Fibroblast of lung (primary cell): ENCODE measurements at places on chromosomes 11 and 22. TPM values are rescaled to one million over a fixed set of nuclear protein-coding genes. Genes with fewer than 3 reads are reported as not detected.

- no peak for DNase-seq
Observed at GRCh38 chr22:28379075-28379779, 300.4 kb downstream of the TTC28 start.

- DNase-seq = no peak
Observed at GRCh38 chr11:104908186-104908531, 9.9 kb upstream of the CASP12 start.

DNA sequence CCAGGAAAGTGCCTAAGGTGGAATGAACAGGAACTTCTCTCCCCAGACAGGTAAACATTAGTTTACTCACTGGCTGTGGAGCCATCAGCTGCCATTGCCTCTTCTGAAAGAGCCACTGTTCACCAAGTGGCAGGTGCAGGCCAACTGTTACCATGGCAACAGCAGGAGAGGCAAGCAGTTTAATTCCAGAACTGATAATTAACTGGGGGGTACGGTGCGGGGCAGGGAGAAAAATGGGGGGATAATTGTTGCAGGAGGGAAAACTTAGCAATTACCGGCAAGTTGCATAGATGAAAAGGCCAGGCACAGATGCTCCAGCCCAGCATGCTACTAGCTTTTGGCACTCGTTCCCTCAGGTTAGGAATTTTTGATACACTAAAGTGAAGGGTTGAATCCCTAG lies 85.1 kb downstream of the TRIM44 start:
- DNase-seq = no peak

Gene JHY
- total RNA-seq = 2.1 and 3.5 TPM in 2 replicates

Gene DDTL
- total RNA-seq = 2.1 and 4.1 TPM in 2 replicates

GRCh38 chr11:64804346-64805210 lies 1.6 kb upstream of the MAP4K2 start:
- no peak for DNase-seq

GRCh38 chr11:114987186-114987760 lies 308.9 kb downstream of the NXPE2 start:
- no peak for DNase-seq

Gene MRGPRF
- total RNA-seq = 63.9 and 84.2 TPM in 2 replicates

GRCh38 chr11:122633219-122633829 lies 22.2 kb upstream of the UBASH3B start:
- peak; percentile 77 for DNase-seq

DNA sequence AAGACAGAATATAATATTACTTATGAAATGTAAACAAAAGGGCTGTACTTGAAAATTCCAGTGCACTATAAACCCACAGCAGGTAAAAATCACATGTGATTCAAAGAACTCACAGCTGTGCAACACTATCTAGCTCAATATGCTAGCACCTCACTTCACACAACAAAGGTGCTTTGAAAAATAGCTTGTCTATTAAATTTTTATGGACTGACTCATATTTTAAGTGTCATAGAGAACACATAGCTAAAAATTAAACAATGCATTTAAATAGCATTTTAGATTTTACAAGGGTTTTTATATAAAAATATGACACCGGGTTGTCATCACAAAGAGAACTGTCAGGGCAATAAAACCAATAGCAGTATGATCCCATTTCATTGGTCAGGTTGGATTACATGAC lies 1390.5 kb upstream of the TENM4 start:
- no peak for DNase-seq

DNA sequence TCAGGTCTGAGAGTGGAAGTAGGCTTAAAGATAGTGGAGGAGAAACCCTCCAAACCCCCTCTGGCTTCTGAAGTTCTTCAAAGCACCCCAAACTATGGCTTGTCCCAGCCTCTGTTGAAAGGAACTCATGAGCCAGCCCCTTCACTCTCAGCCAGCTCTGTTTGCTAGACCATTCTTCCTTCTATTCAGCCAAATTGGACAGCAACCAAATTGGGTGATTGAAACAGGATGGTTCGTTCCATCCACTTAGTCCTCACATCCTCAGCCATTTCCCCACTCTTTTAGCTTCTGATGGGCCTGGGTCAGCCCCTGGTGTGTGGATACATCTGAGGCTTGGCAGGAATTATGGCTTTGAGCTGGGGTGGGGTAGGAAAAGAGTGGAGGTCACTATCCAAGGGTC lies 4.5 kb downstream of the HTR3A start:
- DNase-seq = no peak

DNA sequence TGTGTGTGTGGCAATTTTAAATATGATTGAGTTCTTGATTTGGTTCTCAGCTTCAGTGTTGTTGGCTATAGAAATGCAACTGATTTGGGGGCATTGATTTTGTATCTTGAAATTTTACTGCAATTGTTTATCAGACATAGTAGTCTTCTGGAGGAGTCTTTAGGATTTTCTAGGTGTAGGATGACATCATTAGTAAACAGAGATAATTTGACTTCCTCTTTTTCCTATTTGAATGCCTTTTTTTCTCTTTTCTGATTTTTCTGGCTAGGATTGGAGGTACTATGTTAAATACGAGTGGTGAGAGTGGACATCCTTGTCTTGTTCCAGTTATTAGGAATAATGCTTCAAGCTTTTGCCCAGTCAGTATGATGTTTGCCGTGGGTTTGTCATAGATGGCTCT lies 124.9 kb downstream of the MSANTD4 start:
- DNase-seq = no peak

Gene KCTD14
- total RNA-seq = 0.33 and 0.77 TPM in 2 replicates

DNA sequence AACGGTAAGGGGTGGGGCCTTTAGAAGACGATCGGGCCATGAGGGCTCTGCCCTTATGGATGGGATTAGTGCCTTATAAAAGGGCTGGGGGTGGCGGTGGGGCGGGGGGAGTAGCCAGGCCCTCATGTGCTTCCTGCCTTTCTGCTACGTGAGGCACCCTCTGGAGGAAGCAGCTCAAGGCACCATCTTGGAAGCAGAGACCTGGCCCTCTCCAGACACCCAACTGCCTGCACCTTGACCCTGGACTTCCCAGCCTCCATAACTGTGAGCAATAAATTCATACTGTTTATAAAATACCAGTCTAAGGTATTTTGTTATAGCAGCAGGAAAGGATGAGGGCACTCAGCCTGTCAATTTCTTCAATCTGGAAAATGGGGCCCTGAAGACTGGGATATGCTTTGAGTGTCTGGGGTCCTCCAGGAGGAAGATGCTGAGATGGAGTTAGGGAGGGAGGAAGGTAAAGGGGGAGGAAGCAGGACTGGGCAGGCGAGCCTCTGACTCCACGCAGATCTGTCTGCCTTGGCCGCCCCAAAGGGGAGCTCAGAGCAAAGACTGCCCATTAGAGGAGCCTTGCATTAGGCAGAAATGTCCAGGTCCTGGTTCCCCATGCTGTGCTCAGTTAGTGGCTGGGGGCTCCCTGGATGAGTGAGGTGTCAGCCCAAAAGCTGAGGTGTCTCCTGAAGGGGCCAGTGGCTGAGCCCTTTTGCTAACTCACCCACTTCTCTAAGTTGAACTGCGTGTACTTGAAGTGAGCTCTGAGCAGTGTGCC lies 5.3 kb downstream of the CABP2 start:
- DNase-seq = no peak

Gene NXPE2
- total RNA-seq = under 0.01 TPM in 1 of 2 replicates, not detected in the other

DNA sequence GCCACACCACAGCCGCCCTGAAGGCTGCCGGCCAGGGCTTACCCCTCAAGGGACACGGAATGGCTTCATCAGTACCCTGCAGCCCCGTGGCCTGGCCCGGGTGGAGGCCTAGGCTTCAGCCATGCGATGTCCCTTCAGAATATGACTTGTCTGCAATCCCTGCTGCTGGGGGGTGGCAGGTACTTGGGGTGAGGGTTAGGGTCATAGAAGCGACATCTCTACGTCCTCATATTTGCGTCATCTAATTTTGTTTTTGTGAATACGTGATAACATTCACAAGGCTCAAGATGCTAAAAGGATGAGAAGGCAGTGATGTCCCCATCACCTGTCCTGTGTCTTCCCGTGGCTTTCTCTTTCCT lies 6.4 kb downstream of the CCND1 start:
- no peak for DNase-seq

- no peak for DNase-seq
Observed at GRCh38 chr22:44935724-44936123, 74.1 kb downstream of the PHF21B start.

- DNase-seq = peak; percentile 10
Observed at GRCh38 chr22:22446517-22446916, 62.0 kb downstream of the ZNF280B start.

Gene GRAP2
- not detected in 2 replicates for total RNA-seq

Gene MMP27
- 0.17 TPM in 1 of 2 replicates, not detected in the other for total RNA-seq

DNA sequence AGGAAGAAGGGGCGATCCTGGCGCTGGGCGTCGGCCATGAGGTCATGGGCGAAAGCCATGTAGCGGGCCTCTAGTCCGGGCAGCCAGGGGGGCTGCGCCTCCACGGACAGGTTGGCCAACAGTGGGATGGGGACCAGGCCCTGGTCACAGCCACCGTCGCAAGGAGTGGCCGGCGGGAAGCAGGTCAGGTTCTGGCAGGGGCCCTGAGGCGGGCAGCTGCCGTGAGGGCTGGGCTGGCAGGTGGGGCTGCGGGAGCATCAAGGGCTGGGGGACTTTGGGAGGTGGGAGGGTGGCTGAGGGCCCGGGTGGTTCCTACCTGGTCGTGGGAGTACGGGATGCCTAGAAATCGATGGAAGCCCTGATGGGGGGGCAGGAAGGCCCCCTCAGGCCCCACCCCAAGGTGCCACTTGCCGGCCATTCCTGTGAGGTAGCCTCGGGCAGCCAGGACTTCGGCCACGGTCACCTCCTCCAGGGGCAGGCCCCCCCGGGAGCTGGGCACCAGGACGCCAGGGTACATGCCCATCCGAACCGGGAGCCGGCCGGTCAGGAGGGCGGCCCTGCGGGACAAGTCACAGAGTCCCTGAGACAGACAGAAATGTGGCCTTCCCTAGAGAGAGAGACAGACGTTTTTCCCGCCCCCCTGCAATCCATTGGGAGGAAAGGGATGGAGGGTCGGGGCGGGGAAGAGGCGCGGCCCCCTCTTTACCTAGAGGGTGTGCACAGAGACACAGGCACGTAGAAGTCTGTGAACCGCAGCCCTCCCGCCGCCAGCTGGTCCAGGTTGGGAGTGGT lies 906 bp downstream of the ARSA start:
- no peak for DNase-seq

Gene OR10D3
- total RNA-seq = not detected in 2 replicates

DNA sequence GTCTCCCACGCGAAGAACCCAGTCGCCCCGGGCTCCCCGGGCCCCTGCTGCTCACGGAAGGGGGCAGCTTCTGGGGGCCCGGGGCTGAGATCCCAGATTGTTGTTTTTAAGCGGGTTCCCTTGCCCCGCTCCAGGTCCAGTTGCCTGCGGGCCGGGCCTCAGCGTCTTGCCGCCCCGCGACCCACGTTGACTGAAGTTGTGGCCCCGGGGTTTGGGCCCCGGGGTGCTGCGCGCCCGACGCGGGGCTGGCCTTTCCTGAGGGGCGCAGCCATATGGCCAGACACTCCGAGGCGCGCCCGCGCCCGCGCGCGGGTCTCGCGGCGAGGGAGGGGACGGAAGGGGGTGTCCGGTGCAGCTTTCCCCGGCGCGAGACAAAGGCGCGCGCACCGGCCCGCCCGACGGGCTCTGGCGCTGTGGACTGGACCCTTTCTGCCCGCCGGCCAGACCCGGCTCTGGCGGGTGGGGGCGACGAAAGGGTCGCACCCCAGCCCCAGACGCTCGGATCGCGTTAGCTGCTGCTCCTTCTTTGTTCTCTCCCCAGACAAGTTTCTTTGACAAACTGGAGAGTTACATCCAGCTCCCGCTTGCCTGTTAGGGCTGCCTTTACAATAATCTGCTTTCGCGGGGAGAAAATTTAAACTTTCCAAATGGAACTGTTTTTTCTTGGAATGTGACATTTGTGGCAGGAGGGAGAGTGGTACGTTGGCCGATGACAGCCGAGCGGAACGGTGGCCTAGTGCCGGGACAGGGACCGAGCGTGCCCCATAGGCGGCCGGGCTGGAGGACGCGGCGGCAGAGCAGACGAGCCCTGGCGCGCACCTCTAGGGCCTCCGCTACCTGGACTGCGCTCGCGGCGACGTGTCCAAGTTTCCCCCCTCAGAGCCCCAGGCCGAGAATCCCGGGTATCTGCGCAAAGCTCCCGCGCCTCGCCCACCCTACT lies 716 bp downstream of the AMOTL1 start:
- peak; percentile 41 for DNase-seq

- DNase-seq = peak; percentile 36
Observed at GRCh38 chr22:32904044-32904443, 102.5 kb downstream of the TIMP3 start.

Gene TRIM49
- not detected in 2 replicates for total RNA-seq

- DNase-seq = no peak
Observed at GRCh38 chr11:33507356-33507755, 193.3 kb downstream of the C11orf91 start.

- DNase-seq = peak; percentile 86
Observed at GRCh38 chr11:17314232-17314547, 37.4 kb upstream of the NCR3LG1 start.

- no peak for DNase-seq
Observed at GRCh38 chr11:21053466-21053865, 384.1 kb downstream of the NELL1 start.

DNA sequence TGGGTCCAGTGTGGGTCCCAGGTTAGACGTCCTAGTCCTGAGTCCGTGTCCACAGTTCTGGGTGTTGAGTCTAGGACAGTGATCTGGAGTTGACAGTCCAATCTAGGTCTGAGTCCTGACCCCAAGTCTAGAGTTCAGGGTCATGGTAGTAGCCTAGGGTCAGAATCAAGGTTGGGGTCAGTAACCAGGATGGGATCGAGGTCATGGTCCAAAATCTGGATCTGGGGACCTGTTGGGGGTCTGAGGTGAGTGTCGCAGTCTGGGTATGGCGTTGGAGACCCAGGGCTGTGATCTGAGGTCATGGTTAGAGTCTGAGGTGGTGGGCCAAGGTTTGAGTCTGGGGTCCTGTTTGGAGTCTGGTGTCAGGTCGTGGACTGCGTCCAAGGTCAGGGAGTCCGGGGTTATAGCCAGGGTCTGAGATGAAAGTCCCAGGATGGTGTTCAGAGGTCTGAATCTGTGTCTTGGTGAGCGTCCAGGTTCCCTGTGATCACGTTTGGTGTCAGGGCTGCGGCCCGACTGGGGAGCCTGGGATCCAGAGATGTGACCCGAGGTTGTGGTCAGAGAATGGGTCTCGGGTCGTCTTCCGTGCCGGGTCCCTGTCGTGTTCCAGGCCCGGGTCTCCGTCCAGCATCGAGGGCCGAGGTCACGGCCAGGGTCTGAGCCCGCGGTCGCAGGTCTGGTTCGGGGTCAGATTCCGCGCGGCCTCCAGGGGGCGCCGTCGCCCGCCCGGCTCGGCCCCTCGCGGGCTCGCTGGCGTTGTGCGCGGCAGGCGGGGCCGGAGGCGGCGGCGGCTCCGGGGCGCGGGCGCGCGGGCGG lies 432 bp upstream of the GRK2 start:
- DNase-seq = peak; percentile 52
